Hair follicle dermal papilla cell (primary cell): ENCODE measurements at places on chromosomes 5 and 9. TPM values are rescaled to one million over a fixed set of nuclear protein-coding genes. Genes with fewer than 3 reads are reported as not detected.

NCS1 gene
- 53.5 and 54.4 TPM in 2 replicates for total RNA-seq

SRD5A1 gene
- 6.5 and 17.5 TPM in 2 replicates for total RNA-seq

GPX8 gene
- 128 and 131 TPM in 2 replicates for total RNA-seq

PCDHGB4 gene
- total RNA-seq = 18.0 and 23.0 TPM in 2 replicates

GSN gene
- total RNA-seq = 839 and 844 TPM in 2 replicates

ACSL6 gene
- total RNA-seq = under 0.01 and 0.32 TPM in 2 replicates

FAM78A gene
- 0.49 and 0.73 TPM in 2 replicates for total RNA-seq

TAS2R1 gene
- total RNA-seq = not detected in 2 replicates

FAM163B gene
- total RNA-seq = not detected in 2 replicates

LEAP2 gene
- total RNA-seq = 0.12 and 0.16 TPM in 2 replicates

ZBTB26 gene
- 6.0 and 6.7 TPM in 2 replicates for total RNA-seq

MOB3B gene
- 0.12 and 0.32 TPM in 2 replicates for total RNA-seq

CDH9 gene
- 0.12 TPM in 1 of 2 replicates, not detected in the other for total RNA-seq

SLC6A18 gene
- total RNA-seq = not detected in 2 replicates

FOXD4L3 gene
- 0.49 TPM in 1 of 2 replicates, not detected in the other for total RNA-seq

APC gene
- 70.7 and 76.9 TPM in 2 replicates for total RNA-seq

LECT2 gene
- not detected in 2 replicates for total RNA-seq

PPP2R2B gene
- under 0.01 TPM in 1 of 2 replicates, not detected in the other for total RNA-seq

ABO gene
- not detected in 2 replicates for total RNA-seq

TEX48 gene
- not detected in 2 replicates for total RNA-seq

IRX1 gene
- 26.1 and 30.5 TPM in 2 replicates for total RNA-seq

SPINK5 gene
- total RNA-seq = under 0.01 TPM in 1 of 2 replicates, not detected in the other

ZBED3 gene
- total RNA-seq = 1.7 and 3.1 TPM in 2 replicates

RGS3 gene
- total RNA-seq = 240 and 252 TPM in 2 replicates

CATSPER3 gene
- total RNA-seq = not detected in 2 replicates

IFNA17 gene
- not detected in 2 replicates for total RNA-seq

PCA3 gene
- total RNA-seq = 0.12 TPM in 1 of 2 replicates, not detected in the other

HSD17B3 gene
- total RNA-seq = not detected in 2 replicates
